Fibroblast of skin of left quadriceps (primary cell): ENCODE measurements at places on chromosomes 11 and 22.

DNA sequence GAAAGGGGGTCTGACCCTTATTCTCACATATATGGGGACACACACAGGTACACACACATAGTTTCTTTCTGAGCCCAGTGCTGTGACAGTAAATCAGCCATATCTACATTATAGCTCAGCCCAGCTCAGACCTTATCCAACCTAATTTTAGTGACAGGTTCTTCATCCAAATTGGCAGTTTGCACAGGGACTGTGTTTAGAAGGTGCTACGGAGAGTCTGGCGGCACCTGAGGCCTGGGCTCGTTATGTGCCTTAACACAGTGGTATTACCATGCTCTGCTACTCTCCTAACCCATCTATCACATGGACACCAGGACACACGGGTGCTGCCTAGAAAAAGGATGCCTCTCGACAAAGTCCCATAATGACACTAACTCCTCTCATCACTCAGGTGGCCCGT, 109.3 kb downstream of the GALNT18 start:
- DNase-seq: no peak

- DNase-seq: no peak
Measured at GRCh38 chr22:49725516-49725915, 102.2 kb downstream of the BRD1 start.

GRCh38 chr22:22666307-22667091, 22.1 kb downstream of the GGTLC2 start:
- no peak for DNase-seq

DNA sequence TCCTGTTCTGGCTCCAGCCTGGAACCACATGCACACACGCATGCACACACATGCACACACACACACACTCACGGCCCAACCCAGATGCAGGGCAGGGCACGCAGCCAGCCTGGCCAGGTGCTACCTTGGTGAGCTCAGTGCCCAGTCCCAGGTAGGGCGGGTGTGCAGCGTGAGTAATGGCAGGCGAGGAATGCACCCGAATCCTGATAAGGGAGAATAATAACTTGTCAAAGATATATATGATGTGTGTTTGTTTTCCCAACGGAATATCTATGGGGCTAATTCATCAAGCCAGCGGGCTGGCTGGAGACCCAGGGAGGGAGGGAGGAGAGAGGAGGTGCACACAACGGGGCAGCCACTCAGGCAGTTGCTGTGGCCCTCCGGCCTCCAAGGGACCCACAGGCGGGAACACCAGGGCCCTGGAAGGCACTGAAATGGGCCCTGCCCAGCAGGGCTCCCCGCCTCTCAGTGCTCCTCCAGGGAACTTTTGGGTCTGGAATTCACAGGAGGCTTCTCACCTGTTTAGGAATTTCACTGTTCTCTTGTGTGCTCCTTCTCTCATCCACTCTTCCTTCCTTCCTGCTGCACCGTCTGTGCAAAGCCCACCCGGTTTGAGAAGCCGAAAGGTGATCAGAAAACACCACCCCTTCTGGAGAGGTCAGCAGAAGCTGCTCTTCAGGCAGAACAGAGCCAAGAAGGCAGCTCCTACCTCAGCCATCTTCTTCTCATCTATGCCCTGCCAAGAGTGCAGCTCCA, 79.0 kb downstream of the BUD13 start:
- no peak for DNase-seq

GRCh38 chr22:29190918-29191317, 14.8 kb upstream of the EMID1 start:
- DNase-seq: no peak

DNA sequence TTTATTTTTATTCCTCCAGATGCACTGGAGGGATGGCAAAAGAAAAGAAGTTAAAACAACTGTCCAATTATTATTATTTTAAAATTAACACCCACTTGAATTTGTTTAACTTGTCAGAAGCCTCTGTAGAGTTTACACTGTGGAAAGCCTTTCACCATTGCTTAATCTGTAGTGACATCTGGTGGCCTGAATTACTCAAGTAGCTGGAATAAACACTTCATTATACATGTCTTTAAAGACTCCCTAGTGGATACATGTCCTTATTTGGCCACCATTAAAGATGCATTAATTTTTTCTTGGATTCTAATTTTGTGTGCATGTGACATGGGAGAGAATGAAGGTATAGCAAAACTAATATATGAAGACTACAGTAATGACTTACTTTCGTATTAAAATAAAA, 1496.5 kb downstream of the FAM181B start:
- peak; percentile 12 for DNase-seq

DNA sequence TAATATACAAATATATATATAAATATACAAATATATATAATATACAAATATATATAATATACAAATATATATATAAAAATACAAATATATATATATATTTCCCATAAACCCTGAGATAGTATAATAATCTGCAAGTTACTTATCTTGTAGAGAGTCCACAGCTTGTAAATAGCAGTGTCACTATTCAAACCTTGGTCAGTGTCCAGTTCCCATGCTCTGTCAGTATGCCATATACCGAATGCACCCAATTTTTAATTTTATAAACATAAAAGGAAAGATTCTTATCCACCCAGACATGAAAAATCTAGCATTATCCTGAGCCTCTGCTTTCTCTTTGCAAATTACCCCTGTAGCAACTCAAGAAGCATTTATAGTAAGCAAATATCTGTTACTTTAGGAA, 21.6 kb upstream of the CTSC start:
- DNase-seq: no peak

DNA sequence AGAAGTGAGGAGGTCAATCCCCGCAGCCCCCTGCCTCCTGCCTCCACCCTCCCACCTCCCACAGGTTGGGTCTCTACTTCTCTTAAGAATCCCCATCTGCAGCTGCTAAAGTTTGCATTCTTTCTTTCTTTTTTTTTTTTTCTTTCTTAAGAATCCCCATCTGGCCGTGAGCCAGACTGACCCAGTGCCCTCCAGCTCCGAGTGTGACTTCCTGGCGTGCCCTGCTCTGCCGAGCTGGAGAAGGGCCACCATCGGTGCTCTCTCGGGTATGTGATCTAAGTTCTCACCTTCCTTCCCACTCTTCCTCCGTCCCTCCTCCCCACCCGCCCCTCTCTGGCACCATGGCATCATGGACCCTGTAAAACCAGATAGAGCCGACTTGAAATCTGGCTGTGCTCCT, 66.7 kb upstream of the LMO1 start:
- DNase-seq: no peak

DNA sequence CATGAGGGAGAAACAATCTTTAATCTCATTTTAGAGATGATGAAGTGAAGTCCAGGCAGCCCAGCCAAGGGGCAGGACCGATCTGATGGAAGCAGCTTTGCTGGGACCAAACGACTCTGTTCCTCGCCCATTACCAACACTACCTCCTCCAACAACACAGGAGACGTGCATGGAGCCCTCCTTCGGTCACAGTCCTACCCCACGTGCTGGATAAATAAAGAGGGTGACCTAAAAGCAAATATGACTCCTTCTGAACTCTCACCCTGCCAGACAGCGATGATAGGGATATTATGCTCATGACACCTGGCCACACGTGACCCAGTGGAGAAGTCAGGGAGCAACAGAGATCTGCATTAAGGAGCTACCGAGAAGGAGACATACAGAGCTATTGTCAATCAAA, 26.0 kb downstream of the SCGB1A1 start:
- DNase-seq: no peak

GRCh38 chr22:20653795-20654342, 120.0 kb upstream of the SERPIND1 start:
- DNase-seq: no peak

DNA sequence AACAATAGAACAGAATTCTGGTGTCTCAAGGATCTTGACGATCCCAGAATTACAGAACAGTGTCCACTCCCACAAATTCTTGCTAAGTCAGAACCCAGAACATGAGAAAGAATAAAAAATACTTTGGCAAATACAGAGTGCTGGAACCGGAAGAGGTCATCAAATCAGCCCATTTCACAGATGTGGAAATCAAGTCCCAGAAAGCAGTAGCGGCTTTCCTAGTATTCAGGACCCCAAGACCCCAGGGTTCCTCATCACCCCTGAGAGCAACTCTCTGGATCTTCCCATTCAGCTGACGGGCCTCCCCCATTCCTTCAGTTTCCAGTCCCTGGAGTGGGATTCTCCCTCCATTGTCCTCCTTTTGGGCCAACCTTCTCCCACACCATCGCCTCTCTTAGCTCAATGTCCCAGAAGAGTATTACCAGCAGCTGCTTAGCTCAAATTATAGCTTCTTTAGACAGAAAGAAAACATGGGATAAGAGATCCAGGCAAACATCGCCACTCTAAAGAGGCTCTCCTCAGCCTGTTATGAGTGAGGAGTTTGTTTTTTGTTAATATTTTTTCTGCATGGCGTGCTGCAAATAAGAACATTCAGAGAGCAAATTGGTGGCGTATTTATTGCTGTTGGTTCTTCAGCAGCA, 268.3 kb downstream of the MN1 start:
- no peak for DNase-seq

DNA sequence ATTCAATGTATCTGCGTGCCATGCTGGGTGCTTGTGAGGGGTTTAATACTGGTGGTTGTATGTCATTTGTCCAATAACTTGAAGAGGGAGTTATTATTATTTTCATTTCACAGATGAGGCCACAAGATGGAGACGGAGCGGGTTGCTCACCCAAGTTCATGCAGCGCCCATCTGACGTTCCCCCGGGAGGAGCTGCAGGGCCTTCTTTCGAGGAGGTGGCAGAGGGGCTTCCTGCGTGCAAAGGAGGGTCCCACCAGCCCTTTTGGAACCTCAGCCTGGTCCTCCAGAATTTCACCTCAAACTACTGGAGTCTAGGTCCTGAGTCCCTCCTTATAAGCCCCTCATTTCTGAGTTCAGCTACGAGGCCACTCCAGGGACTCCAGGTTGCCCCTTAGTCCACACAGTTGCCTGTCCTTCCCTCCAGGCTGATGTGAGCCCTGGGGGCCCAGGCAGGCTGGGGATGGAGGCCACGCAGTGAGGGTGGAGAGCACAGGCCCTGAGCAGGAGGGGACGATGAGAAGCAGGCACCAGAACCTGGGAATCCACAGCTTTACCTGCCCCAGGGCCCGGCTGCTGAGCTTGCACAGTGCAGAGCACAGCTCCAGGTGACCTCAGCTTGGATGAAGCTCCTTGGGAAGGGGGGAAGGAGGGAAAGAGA, 2.9 kb upstream of the VSIG10L2 start:
- no peak for DNase-seq

DNA sequence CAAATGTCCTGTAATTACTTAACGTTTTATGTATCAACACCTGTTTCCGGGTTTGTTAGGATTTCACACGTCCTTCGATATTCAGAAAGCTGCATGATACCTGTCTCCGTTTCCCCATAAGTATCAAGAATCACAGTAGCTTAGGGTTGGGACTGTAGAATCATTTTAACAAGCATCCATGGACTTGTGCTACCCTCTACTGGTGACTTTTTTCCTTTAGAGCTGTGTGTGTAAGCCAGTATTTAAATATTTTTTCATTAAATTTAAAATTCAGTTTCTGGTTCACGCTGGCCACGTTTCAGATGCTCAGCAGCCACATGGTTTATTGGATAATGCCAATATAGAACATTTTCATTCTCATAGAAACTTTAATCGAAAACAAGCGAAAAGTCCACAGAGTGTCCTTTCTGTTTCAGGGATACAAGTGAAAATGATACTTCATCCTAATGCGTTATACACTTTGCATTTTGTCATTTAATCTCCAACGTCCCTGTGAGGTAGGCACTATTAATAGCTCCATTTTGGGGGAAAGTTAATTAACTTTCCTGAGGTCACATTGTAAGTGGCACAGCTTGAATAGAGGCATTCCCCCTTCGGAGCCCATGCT, 61.5 kb upstream of the SLC25A18 start:
- DNase-seq: peak; percentile 26

- DNase-seq: no peak
Measured at GRCh38 chr11:10338287-10338686, 33.4 kb downstream of the ADM start.

DNA sequence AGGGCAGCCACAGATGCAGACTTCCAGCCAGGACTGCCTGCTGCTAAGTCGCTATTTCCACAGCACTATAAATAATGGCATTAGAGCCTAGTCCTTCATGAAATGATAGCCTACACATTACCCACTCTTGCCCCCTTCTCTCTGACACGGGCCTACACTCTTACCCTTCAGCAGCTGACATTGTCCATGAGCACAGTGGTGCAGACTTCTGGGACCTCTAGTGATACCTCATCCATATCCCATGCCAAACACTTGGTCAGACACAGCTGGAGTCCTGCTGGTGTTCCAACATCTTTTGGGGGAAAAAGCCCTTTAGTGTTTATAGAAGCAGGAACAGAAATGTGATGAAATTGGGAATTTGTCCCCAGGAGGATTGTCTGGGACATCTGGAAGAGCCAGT, 43.4 kb upstream of the RAB1B start:
- DNase-seq: no peak

DNA sequence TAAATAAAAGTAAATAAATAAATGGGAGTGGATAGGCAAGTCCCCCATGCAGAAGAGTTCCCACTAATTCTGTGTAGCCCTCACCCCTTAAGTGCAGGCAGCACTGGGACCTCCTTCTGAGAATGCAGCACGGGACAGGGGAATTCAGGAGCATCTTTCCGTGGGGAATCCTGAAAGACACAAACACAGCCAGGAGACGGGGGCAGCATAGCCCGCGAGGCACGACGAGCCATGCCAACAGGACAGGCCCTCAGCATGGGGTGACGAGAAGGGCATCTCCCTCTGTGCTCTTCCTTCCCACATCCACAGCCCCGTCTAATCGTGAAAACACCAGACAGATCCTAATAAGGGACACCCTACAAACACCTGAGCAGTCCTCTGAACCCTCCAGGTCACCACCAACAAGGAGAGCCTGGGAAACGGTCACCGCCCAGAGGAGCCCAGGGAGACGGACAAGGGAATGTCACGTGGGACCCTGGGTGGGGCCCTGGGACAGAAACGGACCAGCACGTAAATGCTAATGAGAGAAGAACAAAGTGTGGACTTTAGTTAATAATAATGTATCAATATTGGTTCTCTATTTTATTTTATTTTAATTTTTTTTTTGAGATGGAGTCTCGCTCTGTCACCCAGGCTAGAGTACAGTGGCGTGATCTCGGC, 6.8 kb downstream of the KRTAP5-5 start:
- DNase-seq: no peak

DNA sequence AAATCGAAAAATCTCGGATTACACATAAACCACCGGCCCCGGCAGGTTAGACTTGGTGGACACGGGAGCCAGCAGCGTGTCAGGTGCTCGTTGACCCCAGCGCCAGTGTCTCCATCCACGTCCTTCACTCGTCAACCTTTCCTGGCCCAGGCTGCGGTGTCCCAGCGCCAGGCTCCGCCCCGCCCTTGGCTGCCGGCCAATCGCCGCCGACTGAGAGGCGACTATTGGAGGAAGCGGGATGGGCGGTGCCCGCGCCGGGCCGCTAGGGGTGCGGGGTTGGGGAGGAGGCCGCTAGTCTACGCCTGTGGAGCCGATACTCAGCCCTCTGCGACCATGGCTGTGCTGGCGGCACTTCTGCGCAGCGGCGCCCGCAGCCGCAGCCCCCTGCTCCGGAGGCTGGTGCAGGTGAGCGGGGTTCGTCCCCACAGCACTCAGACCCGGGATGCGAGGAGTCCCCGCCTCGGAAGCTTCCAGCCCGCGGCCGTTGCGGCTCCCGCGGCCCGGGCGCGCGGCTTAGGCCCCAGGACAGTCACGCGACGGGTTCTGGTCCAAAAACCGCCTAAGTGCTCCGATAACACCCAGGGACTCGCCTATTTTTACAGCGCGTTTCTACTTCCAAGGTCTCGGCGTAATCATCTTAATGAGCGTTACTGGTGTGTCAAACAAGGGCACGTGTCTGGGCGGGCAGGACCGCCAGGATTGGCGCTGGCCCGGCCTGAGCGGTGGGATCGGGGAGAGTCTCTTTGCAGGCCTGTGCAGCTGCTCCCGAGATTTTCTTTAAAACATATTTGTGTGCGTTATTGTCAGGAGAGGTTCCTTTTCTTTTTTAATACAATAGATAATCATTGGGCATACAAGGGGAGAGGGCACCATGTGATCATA, at the start of gene ACAT1:
Gene ACAT1 (plus strand): TSS at position 294 of the 882 bp plus-strand sequence. CDS start 40 bp downstream, at position 334.
- peak; percentile 76 for DNase-seq
